ENCODE measurements at places on chromosomes 12 and 14.

DNA sequence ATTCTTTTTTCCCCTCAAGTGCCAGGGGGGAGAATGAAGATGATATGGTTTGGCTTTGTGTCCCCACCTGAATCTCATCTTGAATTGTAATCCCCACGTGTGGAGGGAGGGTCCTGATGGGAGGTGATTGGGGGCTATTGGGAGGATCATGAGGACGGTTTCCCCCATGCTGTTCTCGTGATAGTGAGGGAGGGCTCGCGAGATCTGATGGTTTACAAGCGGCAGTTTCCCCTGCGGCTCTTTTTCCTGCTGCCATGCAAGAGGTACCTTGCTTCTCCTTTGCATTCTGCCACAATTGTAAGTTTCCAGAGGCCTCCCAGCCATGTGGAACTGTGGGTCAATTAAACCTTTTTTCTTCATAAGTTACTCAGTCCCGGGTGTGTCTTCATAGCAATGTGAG is 173.7 kb downstream of the CAND1 start:
- DNase-seq: no peak

- DNase-seq: no peak
These were observed 13.0 kb upstream of the NELL2 start for GRCh38 chr12:44889162-44889561.

DNA sequence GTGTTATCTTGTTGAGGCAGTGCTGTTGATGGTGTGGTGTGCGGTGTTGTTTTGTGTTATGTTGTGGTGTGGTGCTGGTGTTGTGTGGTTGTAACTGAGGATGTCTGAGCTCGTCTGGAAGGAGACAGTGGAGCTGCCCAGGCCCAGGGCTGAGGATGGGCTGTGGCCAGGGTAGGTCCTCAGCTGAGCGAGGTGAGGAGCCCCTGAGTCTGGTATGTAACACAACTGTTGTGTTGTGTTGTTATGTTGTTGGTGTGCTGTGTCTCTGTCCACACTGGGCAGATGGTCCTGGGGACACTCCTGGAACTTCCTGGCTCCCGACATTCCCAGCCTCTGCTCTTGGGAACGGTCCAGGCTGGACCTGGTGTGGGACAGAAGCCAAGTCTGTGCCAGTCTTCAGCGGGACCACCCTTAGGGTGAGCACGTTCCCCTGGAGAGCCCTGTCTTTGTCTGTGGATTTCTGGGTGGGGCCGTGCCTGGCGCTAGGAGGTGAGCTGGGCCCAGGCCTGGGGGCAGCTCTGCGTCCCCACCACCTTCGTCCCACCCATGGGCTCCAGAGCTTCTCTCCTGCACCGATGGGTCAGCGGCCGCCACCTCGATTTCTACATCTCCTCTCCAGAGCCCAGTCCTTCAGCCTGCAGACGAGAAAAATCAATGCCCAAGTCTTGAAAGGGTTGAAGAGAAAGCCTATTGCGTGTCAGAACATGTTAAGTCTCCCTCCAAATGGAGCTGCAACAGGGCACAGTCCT is 27.4 kb upstream of the SFSWAP start:
- DNase-seq: no peak

DNA sequence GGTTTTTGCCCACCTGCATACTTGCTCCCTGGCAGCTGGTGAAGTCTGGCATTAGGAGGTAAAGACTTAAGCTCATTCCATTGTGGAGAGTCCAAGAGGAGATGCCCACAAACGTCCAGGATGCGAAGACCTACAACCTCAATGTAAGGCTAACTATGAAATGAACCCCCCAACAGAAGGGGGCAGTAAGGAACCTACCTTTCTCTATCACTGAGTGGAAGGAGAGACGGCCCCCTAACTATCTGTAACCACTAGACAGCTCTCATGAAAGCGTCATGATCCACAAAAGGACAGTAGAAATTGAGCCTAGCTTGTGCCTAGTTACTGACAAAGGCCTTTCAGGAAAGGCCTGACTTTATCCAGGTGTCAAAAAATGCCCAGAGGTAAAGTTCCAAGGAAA is 55.3 kb downstream of the ZFYVE21 start:
- no peak for DNase-seq

DNA sequence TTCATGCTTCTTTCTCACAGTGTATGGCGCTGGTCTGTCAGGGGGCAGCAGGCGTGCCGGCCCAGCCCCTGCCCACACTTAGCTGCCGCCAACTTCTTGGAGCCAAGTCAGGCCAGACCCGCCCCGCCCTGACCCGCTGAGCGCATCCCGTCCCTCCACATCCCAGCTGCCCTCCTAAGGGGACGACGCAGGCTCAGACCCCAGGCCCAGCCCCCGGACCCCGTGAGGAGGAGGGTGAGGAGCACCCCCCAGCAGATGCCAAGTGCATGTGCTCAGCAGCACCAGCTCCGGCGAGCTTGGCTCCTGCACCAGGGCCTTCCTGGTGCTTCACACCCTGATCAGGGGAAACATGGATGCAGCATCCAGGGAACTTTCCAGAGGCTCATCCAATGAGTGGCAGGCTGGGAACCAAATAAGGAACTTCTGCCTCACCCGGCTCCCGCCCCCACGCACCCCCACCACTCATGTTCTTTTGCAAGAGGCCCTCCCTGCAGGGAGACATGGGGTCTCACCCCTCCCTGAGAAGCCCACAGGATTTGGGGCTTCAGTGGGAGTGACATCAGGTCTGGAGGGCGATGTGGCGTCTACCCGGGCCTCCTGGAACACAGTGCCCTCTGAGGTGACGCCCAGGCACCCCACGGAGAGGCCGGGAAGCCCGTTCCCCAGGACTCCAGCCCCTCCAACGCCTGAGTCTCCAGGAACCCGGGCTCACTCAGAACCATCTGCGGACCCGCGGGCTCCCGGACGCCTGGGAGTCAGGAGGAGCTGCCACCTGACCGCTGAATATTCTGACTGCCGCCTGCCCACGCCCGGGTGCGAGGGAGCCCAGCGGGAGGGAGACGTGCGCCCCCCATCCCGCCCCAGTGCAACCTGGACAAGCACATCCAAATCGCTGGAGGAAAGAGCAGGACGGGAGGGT is 70.0 kb upstream of the GALNT9 start:
- no peak for DNase-seq

- no peak for DNase-seq
These were observed at the start of gene PTPRQ for GRCh38 chr12:80443974-80444666. Gene PTPRQ (plus strand): TSS chr12:80444235. CDS start chr12:80444346, 111 bp downstream.

GRCh38 chr14:106109337-106109736 is 583.0 kb downstream of the TMEM121 start:
- no peak for DNase-seq

- DNase-seq: no peak
These were observed 463.2 kb downstream of the BCL11B start for GRCh38 chr14:98808494-98809407.

- no peak for DNase-seq
These were observed 100.7 kb downstream of the ZFC3H1 start for GRCh38 chr12:71562676-71563595.

DNA sequence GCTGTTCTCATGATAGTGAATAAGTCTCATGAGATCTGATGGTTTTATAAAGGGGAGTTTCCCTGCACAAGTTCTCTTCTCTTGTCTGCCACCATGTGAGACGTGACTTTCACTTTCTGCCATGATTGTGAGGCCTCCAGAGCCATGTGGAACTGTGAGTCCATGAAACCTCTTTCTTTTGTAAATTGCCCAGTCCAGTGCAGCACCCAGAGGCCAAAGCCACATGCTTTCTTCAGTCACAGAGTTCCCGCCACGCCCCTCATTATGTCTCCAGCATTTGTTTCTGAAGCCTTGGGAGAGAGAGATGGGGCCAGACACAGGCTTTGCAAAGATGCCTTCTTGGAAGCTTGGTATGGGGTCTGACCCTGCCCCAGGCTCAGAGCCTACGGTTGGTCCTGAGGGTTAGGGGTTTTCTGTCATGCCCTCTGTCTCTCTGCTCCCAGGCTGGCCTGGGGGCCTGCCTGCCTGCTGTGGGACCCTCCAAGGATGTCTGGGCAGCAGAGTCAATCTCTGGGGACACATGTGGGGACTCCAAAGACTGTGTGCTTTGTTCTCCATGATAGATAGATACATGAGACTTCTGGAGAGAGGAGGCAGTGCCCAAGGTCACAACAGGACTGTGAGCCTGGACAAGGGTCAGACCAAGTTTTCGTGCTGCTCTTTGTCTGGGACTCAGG is 114.1 kb upstream of the PRMT8 start:
- DNase-seq: no peak

- DNase-seq: peak; percentile 46
These were observed 6.3 kb downstream of the TMEM179 start for GRCh38 chr14:104598039-104598909.

GRCh38 chr14:85442996-85443395 is 86.9 kb upstream of the FLRT2 start:
- DNase-seq: no peak

DNA sequence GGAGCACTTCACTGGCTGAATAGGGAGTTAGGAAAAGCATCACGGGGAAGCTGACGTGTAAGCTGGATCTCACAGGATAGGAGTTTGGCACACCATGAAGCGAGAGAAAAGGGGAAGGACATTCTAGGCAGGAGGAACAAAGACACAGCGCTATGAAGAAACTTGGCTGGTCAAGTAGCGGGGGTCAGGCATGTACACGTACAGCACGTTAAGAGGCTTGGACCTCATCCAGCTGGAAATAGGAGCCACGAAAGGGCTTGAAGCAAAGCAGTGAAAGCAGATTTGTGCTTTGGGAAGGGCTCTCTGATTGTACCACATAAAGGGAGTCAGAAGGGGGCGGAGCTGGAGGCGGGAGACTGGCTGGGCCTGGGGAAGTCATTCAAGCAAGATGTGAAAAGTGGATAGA is 19.6 kb upstream of the GALNT8 start:
- DNase-seq: peak; percentile 71

DNA sequence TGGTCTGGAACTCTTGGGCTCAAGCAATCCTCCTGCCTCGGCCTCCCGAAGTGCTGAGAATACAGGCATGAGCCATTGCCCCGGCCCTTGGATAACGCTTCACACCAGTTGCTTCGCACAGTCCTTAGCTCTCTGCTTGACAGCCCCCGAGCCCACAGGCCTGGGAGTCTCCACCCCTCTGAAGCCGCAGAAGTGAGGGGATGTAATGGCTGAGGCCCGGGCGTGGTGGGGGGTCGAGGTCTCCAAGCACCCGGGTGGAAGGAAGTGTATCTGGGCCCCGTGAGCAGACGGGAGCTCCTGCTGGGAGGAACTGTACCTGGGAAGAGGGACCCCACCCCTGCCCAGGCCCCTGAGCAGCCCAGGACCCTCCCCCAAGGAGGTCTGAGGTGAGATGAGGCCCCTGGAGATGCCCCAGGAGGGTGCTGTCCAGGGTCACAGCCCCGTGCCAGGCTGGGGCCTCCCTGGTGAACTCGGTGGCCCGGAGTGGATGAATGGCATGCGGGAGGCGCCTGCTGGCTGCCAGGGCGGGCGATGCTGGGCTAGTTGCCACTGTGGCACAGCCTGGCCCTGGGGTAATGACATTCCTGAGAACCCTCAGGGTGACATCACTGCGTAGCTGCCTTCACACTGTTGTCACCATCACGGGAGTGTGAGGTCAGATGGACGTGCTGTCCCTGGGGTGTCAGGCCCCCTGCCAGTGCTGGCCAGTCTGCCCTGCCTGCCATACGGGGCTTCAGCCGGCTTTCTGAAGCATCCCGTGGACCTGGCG is 48.9 kb downstream of the KIF26A start:
- no peak for DNase-seq

DNA sequence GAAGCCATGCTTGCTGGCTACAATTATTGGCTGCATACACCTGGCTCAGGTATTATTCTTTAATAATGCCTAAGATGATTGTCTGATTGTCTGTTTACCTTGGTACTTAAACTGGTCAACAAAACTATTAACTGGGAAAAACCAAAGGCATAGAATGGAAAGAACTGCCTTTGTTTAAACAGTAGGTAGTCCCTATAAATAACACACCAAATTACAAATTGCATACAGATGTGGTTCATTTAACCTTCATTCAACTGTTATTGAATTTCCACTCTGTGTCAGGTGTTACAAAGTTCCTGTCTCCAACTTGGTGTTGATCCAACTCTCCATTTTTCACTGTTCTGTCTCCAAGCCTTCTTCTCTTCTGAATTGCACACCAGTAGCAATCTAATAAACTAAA is 79.8 kb upstream of the FSCB start:
- no peak for DNase-seq

GRCh38 chr14:37593511-37594237 is 1.4 kb downstream of the FOXA1 start:
- DNase-seq: no peak

DNA sequence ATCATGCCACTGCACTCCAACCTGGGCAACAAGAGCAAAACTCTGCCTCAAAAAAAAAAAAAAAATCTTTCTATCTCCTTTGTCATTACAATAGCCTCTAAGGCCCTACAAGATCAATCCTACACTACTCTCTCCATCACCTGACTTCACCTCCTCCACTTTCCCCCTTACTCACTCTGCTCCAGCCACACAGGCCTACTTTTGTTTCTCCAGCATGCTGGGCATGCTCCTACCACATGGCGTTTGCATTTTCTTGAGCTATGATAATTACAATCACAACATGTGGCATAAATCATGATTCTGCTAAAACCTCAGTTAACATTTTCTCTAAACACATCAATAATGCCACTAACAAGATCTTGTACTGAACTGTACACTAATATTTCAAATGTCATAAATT is 7.8 kb downstream of the PPP1R13B start:
- DNase-seq: no peak

DNA sequence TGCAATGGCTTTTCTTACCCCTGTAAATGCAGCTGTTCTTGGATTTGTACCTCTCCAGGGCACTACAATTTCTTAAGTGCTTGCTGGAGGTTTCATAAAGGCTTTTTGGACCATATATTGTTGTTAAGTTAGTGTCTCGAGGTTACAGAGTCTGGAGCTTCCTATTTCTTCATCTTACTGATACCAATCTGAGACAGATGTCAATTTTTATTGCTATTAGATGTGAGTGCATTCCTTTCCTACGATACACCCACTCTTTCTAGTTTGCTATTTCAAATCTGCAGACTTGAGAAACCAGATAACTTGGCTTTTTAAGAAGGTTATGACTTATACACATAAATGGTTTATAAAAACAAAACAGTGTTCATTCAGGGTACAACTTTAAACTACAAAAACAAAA is 2.1 kb downstream of the NOXRED1 start:
- no peak for DNase-seq

- DNase-seq: no peak
These were observed 696 bp upstream of the GPHN start for GRCh38 chr14:66507181-66507721.

GRCh38 chr12:106226884-106227640 is 20.8 kb downstream of the CKAP4 start:
- no peak for DNase-seq

GRCh38 chr12:6228535-6229223 is 28.5 kb downstream of the CD9 start:
- peak; percentile 68 for DNase-seq

GRCh38 chr12:57764662-57765002 is 2.2 kb downstream of the CYP27B1 start:
- DNase-seq: no peak

- DNase-seq: no peak
These were observed 83.3 kb downstream of the ATXN7L3B start for GRCh38 chr12:74620921-74621320.

- no peak for DNase-seq
These were observed at the start of gene MYO1H for GRCh38 chr12:109347589-109347988. Gene MYO1H (plus strand): TSS chr12:109347900. CDS start chr12:109347961, 61 bp downstream.

All from psoas muscle (tissue), 8 donors.